Stimulated activated CD4-positive, alpha-beta T cell treated with anti-CD3 and anti-CD28 coated beads, Interleukin-15, amount 100 ng/mL, for 1 hour (primary cell): ENCODE measurements at places on chromosomes 6 and 20.
A peak's percentile ranks its signal among the peaks of the same experiment; 100 is the strongest.

- no peak for DNase-seq
Measured at GRCh38 chr20:9831032-9831431, 7.8 kb downstream of the PAK5 start.

GRCh38 chr6:16331384-16332174, 93.2 kb downstream of the GMPR start:
- DNase-seq, result peak; percentile 45

- DNase-seq, result no peak
Measured at GRCh38 chr20:9331707-9332435, 182.5 kb upstream of the LAMP5 start.

- no peak for DNase-seq
Measured at GRCh38 chr6:56403745-56404144, 156.4 kb upstream of the COL21A1 start.

GRCh38 chr6:62285612-62286469, at the start of gene KHDRBS2:
KHDRBS2 (minus strand) TSS chr6:62286225.
- DNase-seq, result no peak

GRCh38 chr6:47718571-47718970, 20.2 kb downstream of the ADGRF4 start:
- no peak for DNase-seq

DNA sequence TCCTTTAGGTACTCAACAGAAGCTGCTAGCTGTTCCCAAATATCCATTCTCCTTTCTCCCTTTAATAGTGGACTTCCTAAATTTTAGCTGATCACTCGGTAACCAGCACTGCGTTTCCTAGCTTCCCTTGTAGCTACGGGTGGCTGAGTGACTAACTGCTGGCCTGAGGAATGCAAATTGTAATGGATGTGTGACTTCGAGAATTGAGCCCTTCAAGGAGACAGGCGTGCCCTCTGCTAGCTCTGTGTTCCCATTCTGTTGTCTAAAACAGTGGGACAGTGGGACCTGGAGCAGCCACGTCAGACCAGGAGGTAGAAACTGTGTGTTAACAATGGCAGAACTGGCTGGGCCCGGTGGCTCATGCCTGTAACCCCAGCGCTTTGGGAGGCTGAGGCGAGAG, 56.5 kb downstream of the SCML4 start:
- no peak for DNase-seq

GRCh38 chr20:62666736-62667529, 24.6 kb downstream of the SLCO4A1 start:
- DNase-seq, result no peak

GRCh38 chr20:51219544-51219943, 196.6 kb upstream of the KCNG1 start:
- DNase-seq, result no peak

DNA sequence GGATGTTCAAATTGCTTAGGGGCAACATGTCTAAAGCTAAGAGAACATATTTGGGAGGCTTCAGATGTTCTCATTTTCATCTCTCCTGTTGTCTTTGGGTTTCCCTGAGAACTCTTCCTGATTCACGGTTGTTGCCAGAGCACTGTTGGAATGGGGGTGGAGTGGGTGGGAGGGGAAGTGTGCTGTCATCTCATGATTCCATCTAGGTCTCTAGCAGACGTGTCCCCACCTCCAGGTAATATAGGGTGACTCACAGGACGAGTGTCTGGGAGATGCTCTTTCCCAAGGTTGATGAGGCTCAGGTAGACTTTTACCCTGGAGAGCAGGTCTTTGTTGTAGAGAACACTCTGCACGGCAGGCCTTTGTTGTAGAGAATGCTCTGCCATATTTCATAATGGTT, 636.9 kb downstream of the QKI start:
- DNase-seq, result no peak

GRCh38 chr20:24283186-24283585, 186.2 kb upstream of the SYNDIG1 start:
- DNase-seq, result no peak

- DNase-seq, result no peak
Measured at GRCh38 chr20:35952480-35953386, 1.6 kb downstream of the SCAND1 start.

DNA sequence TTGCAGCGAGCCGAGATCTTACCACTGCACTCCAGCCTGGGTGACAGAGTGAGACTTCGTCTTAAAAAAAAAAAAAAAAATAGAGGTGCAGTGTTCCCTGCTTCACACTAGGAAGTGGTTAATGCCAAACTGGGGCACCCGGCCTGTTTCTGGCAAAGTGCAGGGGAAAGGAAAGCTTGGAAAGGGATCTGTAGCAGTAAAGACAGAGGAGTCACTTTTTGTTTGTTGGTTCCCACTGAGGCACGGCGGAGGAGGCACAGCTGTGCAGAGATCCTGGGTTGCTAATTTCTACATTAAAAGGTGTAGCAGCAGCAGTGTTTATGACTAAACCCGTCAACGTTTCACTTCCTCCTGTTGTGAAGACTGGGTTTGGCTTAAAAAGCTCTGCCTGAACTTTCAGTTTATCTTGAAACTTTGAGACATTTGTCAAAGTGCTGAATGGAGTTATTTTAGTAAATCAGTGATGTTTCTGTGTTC, 125.6 kb downstream of the CARMIL1 start:
- DNase-seq, result no peak

DNA sequence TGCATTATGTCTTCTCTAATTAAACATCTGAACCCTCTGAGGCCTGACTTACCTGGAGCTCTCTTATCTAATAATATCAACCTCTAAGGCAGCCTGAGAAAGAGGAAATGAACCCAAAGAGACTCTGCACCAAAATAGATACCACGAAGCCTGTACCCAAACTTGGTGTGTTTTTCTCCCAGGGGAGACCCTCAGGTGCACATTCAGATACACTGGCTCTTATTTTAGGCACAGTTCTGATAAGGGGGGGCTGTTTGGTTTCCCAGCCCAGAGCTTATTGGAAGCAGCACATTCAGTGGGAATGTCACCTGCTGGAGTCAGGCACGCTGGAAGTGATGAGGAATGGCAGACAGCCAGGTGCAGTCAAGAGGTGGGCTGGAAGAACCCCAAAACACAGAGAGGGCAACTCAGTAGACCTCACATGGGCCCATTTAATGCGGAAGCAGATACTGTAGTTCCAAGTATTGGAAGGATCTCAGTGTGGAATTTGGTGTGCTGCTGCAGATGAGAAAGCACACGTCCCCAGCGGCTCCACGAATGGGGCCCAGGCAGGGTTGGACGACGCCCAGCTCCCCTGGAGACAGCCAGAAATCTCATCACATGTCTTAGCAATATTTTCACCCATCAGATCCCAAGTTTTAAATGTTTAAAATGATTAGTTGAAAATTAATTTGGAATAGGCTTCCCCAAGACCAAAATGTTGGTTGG, 9.7 kb upstream of the CCR6 start:
- no peak for DNase-seq

- no peak for DNase-seq
Measured at GRCh38 chr6:141050471-141050870, 1082.3 kb upstream of the GJE1 start.

DNA sequence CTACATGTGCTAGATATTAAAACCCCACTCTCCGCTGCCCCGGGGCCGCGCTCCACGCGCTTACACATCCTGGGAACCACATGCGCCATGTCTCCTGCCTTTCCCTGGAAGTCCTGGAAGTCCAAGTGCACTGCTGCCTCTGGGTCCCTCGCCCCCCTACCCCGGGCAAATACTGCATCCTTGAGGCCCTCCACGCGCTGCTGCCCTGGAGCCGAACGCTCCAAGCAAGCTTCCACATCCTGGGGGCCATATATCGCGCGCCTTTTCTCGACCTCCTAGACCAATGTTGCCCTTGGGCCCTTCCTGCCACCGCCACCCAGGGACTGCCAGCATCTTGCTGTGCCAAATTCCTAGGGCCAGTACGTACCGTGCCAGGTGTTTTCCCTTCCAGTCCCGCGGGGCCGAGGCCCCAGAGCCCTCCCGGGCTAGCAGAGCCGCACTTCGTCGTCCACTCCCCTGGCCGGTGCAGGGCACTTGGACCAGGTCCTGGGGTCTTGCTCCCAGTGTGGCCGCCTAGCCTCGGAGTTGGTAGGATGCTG, 779 bp upstream of the KCNG1 start:
- DNase-seq, result no peak

- DNase-seq, result no peak
Measured at GRCh38 chr20:3390759-3391425, 16.6 kb downstream of the DNAAF9 start.

DNA sequence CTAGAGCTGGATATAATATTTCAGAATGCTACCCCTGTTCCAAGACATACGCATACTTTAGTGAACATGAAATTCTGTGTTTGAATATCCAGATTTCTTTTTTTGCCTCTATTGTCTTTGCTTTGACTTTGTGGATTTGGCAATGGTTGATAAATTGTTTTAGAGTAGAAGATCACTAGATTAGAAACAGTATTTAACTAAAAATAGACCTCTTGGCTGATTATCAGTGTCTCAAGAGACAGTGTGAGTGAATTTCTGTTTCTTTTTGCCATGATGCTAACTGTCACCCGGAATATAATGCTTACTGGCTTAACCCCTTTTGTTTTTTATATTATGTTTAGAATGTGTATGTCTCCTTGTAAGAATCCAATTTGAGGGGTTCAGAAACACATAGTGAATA, 102.5 kb downstream of the PLCB1 start:
- DNase-seq, result no peak

DNA sequence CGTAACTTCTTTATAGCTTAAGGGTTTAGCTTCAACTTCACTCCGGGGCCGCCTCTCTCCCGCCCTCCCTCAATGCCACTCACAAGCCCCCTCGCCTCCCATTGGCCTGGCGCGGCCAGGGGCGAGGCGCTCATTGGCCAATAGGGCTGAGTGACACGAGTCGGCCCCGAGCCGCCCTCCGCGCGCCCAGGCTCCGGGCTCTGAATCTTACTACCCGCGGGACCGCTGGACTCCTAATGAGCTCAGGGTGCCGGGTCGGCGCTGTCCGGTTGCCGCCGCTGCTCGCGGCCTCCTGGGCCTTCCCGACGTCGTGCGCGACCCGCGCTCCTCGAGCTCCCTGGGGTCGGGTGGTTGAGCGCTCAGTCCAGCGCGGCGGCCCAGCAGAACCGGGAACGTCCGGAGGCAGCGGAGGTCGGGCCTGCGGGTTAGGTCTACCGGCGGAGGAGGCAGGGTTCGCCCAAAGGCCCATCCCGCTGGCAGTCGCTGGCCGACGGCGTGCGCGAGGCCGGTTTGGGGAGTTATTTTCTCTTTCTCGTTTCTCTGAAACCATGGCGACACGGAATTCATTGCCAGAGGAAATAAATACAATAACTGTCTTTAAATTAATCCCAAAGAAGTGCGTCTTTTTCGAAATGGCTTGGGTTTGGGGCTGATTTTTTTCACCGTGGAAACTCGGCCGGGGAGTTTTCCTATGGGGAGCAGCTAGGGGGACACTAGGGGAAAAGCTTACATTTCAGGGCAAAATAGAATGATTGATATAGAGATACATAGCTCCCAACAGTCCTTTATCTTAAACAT, at the start of gene SIM1:
Gene SIM1 (minus strand): TSS at position 19 of the 798 bp plus-strand sequence. CDS start 1,453 bp downstream, outside the sequence.
- DNase-seq, result no peak

DNA sequence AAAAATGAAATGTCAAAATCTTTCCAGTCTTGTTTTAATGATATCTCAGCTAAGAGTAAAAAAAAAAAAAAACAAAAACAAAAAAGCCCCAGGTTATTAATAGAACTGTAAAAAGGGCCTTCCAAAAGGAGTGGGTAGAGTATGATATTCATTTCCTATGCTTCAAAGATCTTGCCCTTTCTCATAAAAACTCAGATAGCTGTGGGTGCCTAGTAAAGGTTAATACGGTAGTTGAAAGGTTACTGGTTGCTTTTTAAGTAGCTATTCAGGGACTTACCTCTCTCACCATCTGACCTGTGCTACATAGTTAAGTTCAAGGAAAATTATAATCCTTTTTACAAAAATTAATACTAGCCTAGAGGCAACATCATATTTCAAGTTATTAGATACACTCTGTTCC, 14.9 kb downstream of the TRMT6 start:
- no peak for DNase-seq

DNA sequence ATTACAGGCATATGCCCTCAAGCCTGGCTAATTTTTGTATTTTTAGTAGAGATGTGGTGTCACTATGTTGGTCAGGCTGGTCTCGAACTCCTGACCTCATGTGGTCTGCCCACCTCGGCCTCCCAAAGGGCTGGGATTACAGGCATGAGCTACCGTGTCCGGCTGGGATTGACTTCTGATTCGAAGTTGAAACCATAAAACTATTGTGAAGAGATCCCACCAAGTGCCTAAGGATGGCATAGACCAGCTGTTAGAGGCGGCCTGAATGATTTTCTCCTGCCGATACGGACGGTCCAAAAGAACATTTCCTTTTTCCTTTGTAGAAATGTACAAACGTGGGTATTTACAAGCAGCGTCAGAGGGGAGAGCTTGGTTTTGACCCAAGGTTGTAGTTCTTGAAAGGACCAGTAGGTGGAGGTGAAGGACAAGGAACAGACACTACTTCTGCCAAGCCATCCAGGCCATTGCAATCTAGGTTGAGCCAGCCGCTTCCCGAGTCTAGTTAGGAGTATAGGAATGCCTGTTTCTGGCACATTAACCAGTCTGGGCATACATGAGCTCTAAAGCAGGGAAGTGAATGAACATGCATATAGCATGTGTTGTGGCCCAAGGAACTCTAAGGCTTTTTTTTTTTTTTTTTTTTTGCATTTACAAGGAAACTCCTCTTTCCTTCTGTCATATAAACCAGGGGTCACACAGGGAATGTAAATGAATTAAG, 29.0 kb downstream of the MOCS3 start:
- DNase-seq, result no peak

GRCh38 chr6:140156131-140156530, 781.7 kb upstream of the CITED2 start:
- no peak for DNase-seq

- no peak for DNase-seq
Measured at GRCh38 chr6:46323312-46323965, 152.7 kb upstream of the ENPP5 start.

DNA sequence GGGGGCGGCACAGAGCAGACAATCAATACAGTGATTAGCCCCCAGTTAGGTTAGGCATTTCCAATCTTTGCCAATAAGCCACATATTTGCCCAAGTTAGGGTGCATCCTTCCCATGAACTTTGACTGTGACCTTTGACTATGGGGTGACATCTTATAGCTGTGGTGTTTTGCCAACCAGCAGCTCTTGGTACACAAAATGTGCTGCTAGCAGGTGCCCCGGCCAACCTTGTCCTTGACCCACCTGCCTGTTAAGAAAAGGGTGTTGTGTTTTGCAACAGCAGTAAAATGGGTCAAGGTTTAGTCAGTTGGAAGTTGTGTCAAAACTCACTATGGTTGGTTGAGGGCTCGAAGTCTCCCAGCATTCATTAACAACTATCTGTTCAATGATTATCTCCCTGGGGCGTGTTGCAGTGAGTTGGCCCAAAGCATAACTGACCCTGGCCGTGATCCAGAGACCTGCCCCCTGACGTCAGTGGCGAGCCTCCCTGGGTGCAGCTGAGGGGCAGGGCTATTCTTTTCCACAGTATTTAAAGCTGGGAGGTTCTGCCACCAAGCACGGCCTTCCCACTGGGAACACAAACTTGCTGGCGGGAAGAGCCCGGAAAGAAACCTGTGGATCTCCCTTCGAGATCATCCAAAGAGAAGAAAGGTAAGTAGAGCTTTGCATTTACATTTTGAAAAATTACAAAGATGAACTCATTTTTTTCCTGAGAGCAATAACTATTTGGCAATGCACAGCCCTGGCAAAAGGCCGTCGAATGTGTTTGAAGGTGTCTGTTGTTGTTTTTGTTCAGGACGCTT, at the start of gene PCK1:
Gene PCK1 (plus strand): TSS at position 557 of the 802 bp plus-strand sequence. CDS start 302 bp downstream, outside the sequence.
- no peak for DNase-seq

- peak; percentile 94 for DNase-seq
Measured at GRCh38 chr20:34876406-34877282, at the start of gene ACSS2. ACSS2 (plus strand) TSS chr20:34876612; CDS start chr20:34876646, 34 bp downstream.
